ENCODE measurements at places on chromosomes 16 and 17. TPM values are rescaled to one million over a fixed set of nuclear protein-coding genes. Genes with fewer than 3 reads are reported as not detected.

- no peak for DNase-seq
These were observed 87.8 kb downstream of the TUBD1 start for GRCh38 chr17:59804901-59805465.

DNA sequence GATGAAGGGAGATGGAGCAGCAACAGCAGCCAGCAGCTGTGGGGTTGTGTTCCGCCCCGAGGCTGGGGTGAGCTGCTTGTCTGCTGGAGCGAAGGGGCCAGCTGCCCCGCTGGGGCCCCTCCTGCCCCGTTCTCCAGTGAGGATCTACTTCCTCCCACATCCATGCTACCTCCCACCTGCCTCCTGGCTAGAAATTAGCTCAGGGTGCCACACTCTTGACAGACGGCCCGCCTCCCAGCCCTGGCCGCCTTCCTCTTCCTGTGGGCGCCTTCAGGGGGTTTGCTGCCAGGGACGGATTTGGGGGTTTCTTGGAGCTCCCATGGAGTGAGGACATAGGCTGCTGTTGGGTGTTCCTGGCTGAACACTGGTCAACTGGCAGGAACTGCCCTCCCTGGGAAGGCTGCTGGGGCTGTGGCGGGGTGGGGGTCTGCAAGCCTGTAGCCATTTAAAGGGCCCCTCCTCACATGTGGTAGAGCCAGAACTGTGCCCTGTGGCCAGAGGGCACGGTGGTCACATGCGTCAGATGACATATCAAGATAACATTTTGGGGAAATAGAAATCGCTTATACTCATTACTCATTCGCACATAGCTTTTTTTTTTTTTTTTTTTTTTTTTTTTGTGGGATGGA lies 13.1 kb downstream of the TBC1D24 start:
- no peak for DNase-seq

GRCh38 chr16:65984296-65984695 lies 382.2 kb upstream of the CDH5 start:
- DNase-seq, result no peak

DNA sequence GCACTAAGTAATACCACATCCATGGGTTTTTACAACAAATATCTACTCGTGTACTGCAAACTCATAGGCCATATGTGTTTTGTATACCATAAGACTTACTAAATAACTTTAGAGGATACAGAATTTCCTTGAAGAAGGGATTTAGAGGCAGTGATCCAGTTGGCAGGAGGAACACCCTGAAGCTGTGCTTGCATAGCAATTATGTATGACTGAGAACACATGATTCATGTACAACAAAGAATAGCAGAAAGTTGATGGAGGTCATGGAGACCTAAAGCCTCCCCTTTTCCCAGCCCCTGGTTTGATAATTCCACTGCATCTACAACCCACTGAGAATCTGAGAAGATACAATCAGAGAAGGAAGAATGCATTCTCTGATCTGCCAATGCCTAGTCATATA lies 83.8 kb upstream of the PMFBP1 start:
- DNase-seq, result no peak

DNA sequence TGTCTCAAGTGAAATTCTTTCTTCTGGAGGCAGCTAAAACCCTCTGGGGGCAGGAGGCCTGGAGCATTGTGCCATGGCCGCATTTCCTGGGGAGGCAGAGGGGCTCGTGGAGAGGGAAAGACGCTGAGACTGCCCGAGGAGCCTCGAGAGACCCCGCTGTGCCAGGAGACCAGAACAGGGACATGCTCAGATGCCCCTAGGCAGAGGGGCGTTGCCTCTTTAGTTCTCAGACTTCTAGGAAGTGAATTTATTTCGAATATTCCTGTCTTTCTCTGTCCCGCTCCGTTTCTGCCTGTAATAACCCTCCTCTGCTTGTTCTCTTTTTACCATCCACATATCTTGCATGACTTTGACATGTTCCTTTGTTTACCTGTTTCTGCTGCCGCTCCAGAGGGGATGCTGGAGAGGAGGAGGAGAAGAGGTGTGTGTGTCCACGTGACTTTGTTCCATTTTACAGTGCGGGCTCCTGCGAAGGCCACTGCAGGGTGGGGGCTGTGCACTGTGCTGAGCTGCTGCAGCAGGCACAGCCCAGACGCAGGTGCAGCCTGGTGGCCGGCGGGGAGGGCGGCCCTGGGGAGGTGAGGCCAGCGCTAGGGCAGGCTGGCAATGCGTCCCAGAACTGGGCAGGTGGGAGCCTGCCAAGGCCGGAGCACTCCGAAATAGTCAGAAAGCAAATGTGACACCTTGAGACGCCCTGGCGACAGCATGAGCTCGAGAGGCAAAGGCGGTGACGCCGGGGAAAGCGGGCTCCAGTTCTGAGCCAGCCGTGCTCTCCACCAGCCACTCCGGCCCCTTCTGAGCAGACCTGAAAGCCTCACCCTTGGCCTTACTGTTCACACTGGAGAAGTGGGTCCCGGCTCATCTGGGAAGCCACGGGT lies 29.9 kb downstream of the CIBAR2 start:
- no peak for DNase-seq

- DNase-seq, result no peak
These were observed 27.2 kb downstream of the LLGL2 start for GRCh38 chr17:75552425-75553294.

DNA sequence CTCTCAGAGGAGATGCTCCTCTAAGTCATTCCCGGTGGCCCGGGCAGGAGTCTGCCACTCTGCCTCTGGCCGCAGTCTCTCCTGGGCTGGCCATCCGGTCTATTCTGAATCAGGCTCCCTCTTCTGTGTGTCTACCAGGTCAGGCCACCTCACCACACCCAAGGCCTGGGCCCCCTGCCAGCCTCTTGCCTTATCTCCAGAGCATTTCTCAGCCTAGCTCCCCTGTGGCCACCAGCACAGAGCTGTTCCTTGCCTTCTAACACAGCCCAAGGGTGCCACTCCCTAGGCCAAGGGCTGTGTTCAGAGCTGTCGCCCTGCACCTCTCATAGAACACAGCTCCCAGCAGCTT lies 55.3 kb downstream of the MYO18A start:
- DNase-seq, result no peak

NKD1 gene
- 4.6 TPM for total RNA-seq

CX3CL1 gene
- not detected for total RNA-seq

RNU2-1 gene
- 2,221 TPM for total RNA-seq

Measured in CD4-positive, alpha-beta memory T cell (primary cell).